Eye (tissue), 1 donor: ENCODE measurements at places on chromosomes 2 and 18.
A peak's percentile ranks its signal among the peaks of the same experiment; 100 is the strongest.

- DNase-seq, result no peak
Measured at GRCh38 chr2:77737236-77737635, 215.1 kb upstream of the LRRTM4 start.

DNA sequence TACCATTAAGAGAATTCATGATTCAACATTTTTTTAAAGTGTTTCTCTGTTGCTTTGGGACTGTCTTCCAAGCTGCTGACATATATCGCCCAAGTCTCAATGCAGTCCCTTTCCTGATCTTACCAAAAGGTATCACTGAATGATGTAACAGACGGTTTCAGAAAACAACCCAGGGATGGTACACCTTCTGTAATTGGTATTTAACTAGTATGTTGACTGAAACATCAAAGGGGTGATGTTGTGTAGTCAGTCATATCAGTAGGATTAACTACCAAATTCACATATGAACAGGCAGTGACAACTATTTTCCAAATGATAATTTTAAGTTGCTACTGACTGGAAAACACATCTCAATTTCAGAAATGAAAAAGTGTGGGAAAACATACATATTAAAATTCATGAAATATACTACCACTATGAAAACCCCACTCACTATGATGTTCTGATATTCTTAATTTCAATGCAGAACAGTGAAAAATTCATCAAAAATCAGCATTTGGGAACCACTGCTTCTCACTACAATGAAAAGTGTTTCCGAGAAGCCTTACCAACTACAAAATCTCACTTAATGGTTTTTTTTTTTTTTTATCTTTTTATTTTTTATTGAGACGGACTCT, 59.8 kb downstream of the MEMO1 start:
- DNase-seq, result no peak

GRCh38 chr2:193627187-193627926, 1432.6 kb upstream of the TMEFF2 start:
- DNase-seq, result no peak

- peak; percentile 22 for DNase-seq
Measured at GRCh38 chr2:67311536-67311935, 85.6 kb upstream of the ETAA1 start.

- no peak for DNase-seq
Measured at GRCh38 chr2:205387350-205388055, 294.8 kb upstream of the NRP2 start.

DNA sequence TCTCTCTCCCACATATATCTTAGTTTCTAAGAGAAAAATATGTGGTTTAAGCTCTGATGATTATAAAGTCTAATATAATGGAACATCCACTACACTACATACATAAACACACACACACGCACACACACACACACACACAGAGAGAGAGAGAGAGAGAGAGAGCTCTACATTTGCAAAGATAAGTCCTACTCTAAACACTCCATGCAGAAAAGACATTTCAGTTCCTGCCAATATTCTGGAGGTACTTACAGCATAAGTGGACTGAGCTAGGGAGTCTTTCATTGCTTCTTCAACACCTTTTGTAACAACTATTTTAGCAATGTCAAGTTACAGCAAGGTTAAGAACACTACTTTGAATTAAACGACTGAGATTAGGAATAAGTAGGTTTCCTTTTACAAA, 80.1 kb downstream of the FIGN start:
- DNase-seq, result no peak

GRCh38 chr2:45942237-45942738, 290.8 kb downstream of the PRKCE start:
- DNase-seq, result peak; percentile 82
